Activated T-cell treated with anti-CD3 and anti-CD28 coated beads, Interleukin-2, amount 50 U/mL, for 1 hour (primary cell): ENCODE measurements at places on chromosomes 1 and 21.

- DNase-seq, result no peak
Observed at GRCh38 chr1:94118013-94118412, 2.9 kb downstream of the ABCA4 start.

DNA sequence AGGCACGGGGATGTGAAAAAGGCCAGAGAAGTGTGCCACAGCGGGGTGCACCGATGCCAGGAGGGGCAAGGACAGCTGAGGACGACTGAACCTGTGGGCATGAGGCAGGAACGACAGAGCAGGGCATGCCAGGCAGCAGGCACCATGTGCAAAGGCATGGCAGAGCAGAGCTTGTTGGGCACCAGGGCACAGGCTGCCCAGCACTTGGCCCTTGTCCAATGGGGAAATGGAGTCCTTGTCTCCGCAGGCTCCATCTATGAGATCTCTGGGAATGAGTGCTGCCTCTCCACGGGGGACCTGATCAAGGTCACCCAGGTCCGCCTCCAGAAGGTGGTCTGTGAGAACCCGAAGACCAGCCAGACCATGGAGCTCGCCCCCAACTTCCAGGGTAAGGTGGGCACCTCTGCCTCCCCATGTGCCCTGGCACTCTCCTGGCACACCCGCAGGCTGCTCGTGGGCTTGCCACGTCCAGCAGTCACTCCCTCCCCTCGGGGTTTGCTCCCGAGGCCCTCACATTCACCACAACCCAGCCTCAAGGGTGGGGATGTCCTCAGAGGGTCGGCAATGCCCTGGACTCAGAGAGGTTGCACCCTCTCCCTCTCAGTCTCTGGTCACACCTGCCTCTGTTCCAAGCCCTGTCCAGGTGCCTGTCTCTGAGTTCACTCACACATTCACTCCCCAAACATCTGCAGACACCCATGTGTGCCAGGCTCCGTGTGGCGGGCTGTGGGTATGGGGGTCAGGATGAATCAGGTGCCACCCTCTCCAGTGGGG is 4.2 kb downstream of the THEMIS2 start:
- no peak for DNase-seq

DNA sequence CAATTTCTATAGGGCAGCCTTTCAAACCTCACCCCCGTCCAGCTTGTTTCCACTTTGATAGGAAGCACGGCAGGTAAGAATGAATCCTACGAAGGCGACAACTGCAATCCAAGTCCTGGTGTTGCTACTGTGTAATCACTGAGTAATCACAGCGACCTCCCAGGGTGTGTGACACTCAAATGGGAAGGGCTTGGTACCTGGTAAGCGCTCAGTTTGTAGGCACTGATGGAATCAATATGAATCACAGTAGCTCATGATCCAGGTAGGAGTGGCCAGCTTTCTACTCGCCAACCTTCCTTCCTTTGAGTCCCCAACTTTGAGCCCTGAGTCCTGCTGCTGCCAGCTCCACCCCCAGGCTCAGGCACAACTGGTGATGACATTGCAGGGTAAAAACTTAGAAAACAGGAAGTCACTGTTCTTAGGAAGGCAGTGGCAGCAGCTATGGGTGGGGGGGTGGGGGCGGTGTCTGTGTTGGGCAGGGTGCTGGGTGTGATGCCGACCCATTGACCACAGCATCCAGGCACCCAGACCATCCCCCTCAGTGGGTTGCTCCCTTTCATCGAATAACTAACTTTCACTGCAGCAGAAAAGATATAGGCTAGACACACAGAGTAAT is 70.7 kb downstream of the CD247 start:
- peak; percentile 75 for DNase-seq

DNA sequence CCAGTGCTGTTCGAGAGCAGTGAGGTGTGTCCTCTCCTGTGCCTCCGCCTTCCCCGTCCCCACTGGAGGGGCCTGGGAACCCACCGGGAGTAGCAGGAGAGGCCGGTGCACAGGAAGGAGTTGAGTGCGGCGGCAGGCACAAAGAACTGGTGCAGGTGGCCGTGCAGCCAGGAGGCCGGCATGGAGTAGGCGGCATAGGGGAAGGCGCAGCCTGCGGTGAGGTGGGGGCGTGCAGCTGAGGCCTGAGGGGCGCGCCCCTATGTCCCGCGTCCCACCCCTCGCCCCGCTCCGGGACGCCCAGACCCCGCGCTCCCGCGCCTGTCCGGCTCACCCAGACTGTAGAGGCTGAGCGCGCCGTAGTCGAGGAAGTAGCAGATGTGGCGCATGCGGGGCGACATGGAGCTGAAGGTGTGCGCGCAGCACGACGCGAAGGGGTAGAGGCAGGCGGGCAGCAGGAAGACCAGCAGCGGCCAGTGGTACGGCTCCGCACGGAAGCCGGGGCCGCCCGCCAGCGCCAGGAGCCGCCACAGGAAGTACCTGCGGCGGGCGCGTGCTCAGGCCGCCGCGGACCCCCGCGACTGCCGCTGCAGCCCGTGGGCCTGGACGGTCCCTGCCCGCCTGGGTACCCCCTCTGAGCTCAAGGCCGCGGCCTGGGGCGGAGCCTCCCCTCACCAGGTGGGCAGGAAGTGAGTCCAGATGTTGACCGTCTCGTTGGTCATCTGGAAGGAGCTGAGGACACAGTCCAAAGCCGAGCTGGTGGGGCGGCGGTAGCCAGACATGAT is 2.2 kb downstream of the PAQR6 start:
- DNase-seq, result peak; percentile 45

DNA sequence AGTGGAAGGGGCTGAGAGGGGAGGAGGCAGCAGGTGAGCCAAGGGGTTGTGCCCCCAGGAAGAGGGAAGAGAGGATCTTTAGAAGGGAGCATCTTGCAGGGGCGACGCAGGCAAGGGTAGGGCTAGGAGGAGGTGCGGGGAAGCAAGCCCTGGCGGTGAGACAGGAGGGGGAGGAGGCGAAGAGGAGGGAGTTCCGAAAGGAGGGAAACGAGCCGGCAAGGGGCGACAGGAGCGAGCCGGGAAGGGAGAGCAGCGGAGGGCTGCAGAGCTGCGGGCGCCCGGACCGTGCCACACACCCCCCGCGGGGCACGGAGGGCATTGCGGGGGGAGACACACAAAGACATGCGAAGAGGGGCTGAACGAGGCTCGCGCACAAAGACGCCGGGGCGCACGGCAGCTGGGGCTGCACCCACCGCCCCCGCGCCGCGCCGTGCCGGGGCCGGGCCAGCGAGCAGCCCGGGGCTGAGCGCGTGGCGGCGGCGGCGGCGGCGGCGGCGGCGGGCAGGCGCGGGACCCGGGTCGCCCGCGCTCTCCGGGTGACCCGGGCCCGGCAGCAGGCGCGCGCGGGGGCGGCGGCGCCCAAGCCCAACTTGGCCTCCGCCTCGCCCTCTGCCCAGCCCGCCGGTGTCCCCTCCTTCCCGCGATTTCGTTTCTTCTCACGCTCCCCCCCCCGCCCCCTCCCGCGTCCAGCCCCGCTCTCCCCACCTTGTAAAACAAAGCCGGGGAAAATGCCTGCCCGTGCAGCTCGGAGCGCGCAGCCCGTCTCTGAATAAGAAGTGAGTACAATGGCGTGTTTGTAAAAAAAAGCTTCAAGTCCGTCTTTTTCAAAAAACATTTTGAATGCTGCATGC is at the start of gene KCNK2:
Gene KCNK2 (plus strand): TSS at position 206 of the 851 bp plus-strand sequence. CDS start 649 bp downstream, outside the sequence.
- no peak for DNase-seq

DNA sequence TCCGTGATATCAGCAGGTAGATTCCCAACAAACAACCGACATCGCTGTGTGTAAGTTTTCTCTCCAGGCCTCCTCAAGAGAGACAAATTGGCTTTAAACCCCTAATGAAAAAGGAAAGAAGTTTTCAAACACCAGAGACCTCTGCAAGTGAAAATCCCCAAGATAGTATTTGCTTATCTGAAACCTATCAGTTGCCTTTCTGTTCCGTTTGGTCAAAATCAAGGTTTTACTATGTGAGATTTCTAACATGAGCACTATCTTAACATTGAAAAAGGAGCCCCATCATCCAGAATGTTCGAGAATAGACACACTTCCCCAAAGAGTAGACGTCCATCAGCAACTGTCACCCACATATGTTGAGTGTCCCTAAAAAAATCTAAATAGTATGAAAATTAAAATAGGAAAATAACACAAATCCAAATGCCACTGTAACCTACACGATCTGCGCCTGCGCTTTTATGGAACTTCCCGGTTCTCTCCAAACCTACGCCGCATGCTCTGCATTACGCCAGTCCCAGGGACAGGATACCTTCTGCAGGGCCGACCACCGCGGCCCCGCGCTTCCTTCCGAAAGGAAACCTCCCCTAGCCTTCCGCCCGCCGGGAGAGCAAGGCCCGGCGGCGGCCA is 1.4 kb downstream of the SFPQ start:
- no peak for DNase-seq

GRCh38 chr1:116163533-116163932 is 52.3 kb downstream of the MAB21L3 start:
- no peak for DNase-seq

GRCh38 chr1:160256396-160257046 is 5.8 kb downstream of the DCAF8 start:
- no peak for DNase-seq

GRCh38 chr1:7784492-7785071 is 491 bp downstream of the PER3 start:
- DNase-seq, result no peak

DNA sequence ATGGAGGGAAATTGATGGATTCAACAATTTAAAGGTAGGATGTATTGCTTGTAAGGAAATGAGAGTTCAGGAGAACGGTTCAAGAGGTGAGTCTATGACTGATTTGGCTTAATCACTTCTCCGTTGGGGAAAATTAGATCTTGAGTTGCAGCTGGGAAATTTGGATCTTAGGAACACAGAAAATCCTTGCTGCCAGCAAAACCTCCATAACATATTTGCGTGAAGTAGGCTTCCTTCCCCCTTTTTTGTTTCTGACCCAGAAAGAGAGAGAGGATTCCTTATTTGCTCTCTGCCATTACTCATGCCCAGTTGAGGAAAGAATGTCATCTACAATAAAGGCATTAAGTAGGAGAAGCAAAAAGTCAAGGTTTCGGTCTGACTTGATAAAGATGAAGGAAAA is 73.5 kb upstream of the PDC start:
- DNase-seq, result no peak

DNA sequence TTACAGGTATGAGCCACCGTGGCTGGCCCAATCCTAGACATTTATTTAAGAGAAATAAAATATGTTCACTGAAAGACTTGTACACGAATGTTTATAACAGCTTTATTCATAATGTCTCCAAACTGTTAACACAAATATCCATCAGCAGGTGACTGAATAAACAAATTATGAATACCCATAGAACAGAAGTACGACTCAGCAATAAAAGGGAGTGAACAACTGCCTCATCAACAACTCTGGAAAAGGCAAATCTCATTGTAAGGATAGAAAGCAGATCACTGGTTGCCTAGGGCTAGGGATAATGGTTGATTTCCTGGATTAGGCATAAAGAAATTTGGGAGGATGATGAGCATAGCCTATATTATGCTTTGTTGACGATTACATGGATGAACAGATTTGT is 41.7 kb downstream of the GABPA start:
- DNase-seq, result no peak

DNA sequence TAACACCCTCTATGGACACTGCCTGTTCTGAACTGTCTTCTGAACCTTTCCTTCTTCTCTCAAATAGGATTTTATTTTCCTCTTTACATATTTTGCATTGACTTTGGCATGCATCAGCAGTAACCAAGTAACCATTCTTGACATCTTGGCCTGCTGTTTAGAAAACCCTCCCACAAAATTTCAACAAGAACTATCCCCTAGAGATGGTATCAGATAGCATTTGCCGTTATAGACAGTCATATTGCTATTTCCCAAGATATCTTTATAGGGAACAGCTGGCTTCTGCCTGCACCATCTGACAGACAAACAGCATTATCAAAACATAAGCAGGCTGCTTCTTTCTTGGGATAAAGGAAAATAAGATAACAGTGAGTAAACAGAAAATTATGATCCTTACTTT is 54.7 kb downstream of the LHX8 start:
- no peak for DNase-seq
